ENCODE measurements at places on chromosomes 16 and 17. TPM values are rescaled to one million over a fixed set of nuclear protein-coding genes. Genes with fewer than 3 reads are reported as not detected.

CFAP97D1 gene
- under 0.01 TPM for total RNA-seq

SPOP gene
- 112 TPM for total RNA-seq

HBM gene
- not detected for total RNA-seq

- DNase-seq = no peak
- no peaks in the 10 kb centered on the region for H3K4me1 ChIP-seq
- H3K36me3 ChIP-seq = no peaks in the 10 kb centered on the region
- no peak overlapping the region for H3K27ac ChIP-seq
- no peak overlapping the region for H3K4me3 ChIP-seq
Measured at GRCh38 chr17:77867308-77867781, 91.2 kb upstream of the TNRC6C start.

- H3K4me1 ChIP-seq = peaks cover 47% of the 10 kb centered on the region
- no peak overlapping the region for H3K4me3 ChIP-seq
- H3K27me3 ChIP-seq = no peaks in the 10 kb centered on the region
- no peak overlapping the region for H3K27ac ChIP-seq
- H3K36me3 ChIP-seq = peaks cover 38% of the 10 kb centered on the region
Measured at GRCh38 chr17:19382531-19383444, 4.2 kb downstream of the MFAP4 start.

HOXB6 gene
- total RNA-seq = 16.2 TPM

GRCh38 chr16:74183601-74184360 is 112.8 kb upstream of the PSMD7 start:
- no peaks in the 10 kb centered on the region for H3K4me1 ChIP-seq
- no peaks in the 10 kb centered on the region for H3K36me3 ChIP-seq
- no peak overlapping the region for H3K27ac ChIP-seq
- H3K4me3 ChIP-seq = no peak overlapping the region

DNA sequence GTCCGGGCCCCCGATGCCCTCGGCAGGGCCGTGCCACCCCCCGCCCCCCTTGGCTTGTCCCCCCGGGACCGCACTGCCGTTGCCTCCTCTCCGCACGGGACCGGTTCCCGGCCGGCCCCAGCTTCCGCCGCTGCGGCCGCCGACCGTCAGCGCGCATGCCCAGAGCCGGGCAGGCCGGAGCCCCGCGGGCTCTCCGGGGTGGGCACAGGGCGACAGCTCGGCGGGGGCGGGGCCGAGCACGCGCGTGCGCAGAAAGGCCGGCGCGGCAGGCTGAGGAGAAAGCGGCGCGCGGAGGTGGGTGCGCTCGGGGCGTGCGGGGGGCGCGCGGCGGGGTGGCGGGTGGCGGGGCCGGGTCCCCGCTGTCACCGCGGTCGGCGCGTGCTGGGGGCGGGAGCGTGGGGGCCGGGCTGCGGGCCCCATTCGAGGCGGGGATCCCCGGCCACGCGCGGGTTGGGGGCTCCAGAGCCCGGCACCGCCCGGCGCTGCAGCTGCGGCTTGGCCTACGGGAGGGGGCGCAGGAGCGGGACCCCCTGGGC is at the start of gene TBC1D24:
TSS of gene TBC1D24 (plus strand) at position 251 of the 536 bp plus-strand sequence. CDS start 21,022 bp downstream, outside the sequence.
- H3K27ac ChIP-seq = peak within 1 kb of the TSS; percentile 82
- DNase-seq = peak; percentile 77
- H3K36me3 ChIP-seq = no peaks in the 10 kb centered on the region
- H3K4me3 ChIP-seq = peak within 1 kb of the TSS; percentile 68
- peaks cover 9% of the 10 kb centered on the region for H3K4me1 ChIP-seq

- H3K4me3 ChIP-seq = no peak overlapping the region
- H3K4me1 ChIP-seq = peaks cover 11% of the 10 kb centered on the region
- no peaks in the 10 kb centered on the region for H3K27me3 ChIP-seq
Measured at GRCh38 chr16:24972608-24973220, 42.5 kb downstream of the ARHGAP17 start.

- H3K27ac ChIP-seq = peak overlapping the region; percentile 91
- peaks cover 25% of the 10 kb centered on the region for H3K4me1 ChIP-seq
- H3K27me3 ChIP-seq = no peaks in the 10 kb centered on the region
- H3K4me3 ChIP-seq = peak overlapping the region; percentile 75
- peaks cover 7% of the 10 kb centered on the region for H3K36me3 ChIP-seq
Measured at GRCh38 chr16:85172455-85173145, 60.3 kb upstream of the CIBAR2 start.

- H3K4me1 ChIP-seq = no peaks in the 10 kb centered on the region
- no peak overlapping the region for H3K4me3 ChIP-seq
- H3K36me3 ChIP-seq = no peaks in the 10 kb centered on the region
- no peaks in the 10 kb centered on the region for H3K27me3 ChIP-seq
- no peak for DNase-seq
- no peak overlapping the region for H3K27ac ChIP-seq
Measured at GRCh38 chr17:48800626-48801217, 16.3 kb downstream of the TTLL6 start.

GRCh38 chr17:82507631-82508175 is 11.8 kb upstream of the FOXK2 start:
- no peaks in the 10 kb centered on the region for H3K36me3 ChIP-seq
- H3K4me1 ChIP-seq = no peaks in the 10 kb centered on the region
- DNase-seq = no peak
- no peaks in the 10 kb centered on the region for H3K27me3 ChIP-seq
- no peak overlapping the region for H3K27ac ChIP-seq

SMPD3 gene
- total RNA-seq = under 0.01 TPM

DNA sequence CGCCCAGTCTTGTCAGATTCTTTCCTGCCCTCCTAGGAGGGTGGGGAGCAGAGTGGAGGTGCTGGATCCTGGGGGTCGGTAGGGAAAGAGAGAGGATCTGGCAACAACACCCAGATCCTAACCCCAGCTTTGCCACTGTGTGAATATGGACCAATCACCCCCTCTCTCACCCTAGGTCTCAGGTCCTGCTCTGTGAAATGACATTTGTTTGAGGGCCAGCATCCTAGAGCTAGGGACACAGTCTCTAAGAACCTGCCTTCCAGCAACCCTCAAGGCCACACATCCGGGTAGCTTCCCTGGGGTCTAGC is 28.4 kb upstream of the MAP3K14 start:
- H3K27me3 ChIP-seq = no peaks in the 10 kb centered on the region
- DNase-seq = no peak
- H3K4me1 ChIP-seq = peaks cover 24% of the 10 kb centered on the region

- H3K4me1 ChIP-seq = peaks cover 19% of the 10 kb centered on the region
- H3K4me3 ChIP-seq = no peak overlapping the region
- no peaks in the 10 kb centered on the region for H3K36me3 ChIP-seq
- no peak overlapping the region for H3K27ac ChIP-seq
- no peak for DNase-seq
- H3K27me3 ChIP-seq = no peaks in the 10 kb centered on the region
Measured at GRCh38 chr17:29615048-29615385, 7.7 kb downstream of the CORO6 start.

DNA sequence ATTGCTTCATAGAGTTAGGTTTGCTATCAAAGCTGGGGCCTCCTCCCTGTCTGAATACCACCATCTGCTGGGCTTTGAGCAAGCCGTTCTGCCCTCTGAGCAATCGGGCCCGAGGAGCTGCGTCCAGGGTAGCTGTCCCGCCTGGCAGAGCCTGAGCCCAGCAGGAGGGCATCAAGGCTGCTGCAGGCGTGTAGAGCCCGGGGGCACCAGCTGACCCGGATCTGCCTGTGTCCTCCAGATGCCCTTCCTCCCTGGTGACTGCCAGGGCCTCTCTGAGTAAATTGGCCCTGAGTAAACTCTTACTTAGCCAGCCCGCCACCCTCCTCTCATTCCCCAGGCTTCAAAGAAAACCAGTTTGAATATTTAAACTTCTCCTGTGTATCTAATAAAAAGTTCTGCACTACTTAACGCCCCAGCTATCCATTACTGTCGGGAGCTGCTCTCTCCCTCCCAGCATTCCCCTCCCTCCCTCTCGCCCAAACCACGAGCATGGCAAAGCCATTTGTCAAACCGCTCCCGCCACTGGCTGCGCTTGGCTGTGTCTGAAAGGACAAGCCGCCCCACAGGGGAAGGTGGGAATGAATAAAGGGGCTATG is 16.4 kb downstream of the CDK5RAP3 start:
- H3K36me3 ChIP-seq = peaks cover 4% of the 10 kb centered on the region
- DNase-seq = peak; percentile 64
- H3K4me1 ChIP-seq = peaks cover 2% of the 10 kb centered on the region
- H3K4me3 ChIP-seq = no peak overlapping the region
- H3K27ac ChIP-seq = no peak overlapping the region

ADAD2 gene
- total RNA-seq = not detected

DNA sequence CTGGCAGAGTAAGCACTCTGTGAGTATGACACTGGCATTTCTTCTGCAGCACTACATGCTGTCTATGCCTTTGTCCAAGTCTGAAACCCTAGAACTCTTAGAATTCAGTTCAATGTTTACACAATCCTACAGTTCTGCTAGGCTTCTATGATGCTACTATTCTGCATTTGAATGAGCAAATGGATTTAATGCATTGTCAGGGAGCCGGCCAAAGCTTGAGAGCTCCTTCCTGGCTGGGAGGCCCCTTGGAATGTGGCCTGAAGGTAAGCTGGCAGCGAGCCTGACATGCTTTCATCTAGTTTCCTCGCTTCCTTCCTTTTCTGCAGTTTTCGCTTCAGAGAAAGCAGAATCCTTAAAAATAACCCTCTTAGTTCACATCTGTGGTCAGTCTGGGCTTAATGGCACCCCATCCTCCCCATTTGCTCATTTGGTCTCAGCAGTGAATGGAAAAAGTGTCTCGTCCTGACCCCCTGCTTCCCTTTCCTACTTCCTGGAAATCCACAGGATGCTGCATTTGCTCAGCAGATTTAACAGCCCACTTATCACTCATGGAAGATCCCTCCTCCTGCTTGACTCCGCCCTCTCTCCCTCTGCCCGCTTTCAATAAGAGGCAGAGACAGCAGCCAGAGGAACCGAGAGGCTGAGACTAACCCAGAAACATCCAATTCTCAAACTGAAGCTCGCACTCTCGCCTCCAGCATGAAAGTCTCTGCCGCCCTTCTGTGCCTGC is at the start of gene CCL2:
TSS of gene CCL2 (plus strand) at position 635 of the 730 bp plus-strand sequence. CDS start at position 700, 65 bp downstream.
- no peaks in the 10 kb centered on the region for H3K27me3 ChIP-seq
- DNase-seq = peak; percentile 90
- H3K36me3 ChIP-seq = no peaks in the 10 kb centered on the region
- H3K27ac ChIP-seq = peak within 1 kb of the TSS; percentile 65
- H3K4me1 ChIP-seq = peaks cover 34% of the 10 kb centered on the region
- peak within 1 kb of the TSS; percentile 51 for H3K4me3 ChIP-seq

DNA sequence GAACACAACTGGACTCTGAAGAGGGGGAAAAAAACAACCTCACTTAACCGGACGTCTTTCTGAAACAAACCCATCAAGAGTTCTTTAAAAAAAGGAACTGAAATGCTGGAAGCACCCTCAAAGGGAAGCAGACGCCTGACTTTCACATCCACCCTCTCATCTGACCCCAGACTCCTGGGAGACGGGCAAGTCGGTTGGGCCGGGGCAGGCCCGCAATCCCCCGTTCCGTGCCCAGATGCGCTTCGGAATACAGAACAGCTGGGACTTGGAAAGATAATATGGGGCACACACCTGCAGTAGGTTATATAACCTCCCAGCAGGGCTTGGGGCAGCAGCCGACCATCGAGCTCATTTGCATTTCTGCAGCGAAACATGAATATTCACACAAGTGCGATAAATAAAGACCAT is 3.7 kb downstream of the ARHGAP27 start:
- H3K36me3 ChIP-seq = no peaks in the 10 kb centered on the region
- H3K4me3 ChIP-seq = no peak overlapping the region
- H3K4me1 ChIP-seq = peaks cover 9% of the 10 kb centered on the region
- DNase-seq = no peak
- no peak overlapping the region for H3K27ac ChIP-seq
- H3K27me3 ChIP-seq = peaks cover 25% of the 10 kb centered on the region

GRCh38 chr17:78341559-78342448 is 18.1 kb downstream of the SOCS3 start:
- no peaks in the 10 kb centered on the region for H3K36me3 ChIP-seq
- H3K27ac ChIP-seq = peak overlapping the region; percentile 98

- no peaks in the 10 kb centered on the region for H3K27me3 ChIP-seq
- no peak overlapping the region for H3K27ac ChIP-seq
- H3K36me3 ChIP-seq = no peaks in the 10 kb centered on the region
- H3K4me1 ChIP-seq = no peaks in the 10 kb centered on the region
- no peak for DNase-seq
Measured at GRCh38 chr17:30556374-30557332, 79.4 kb downstream of the GOSR1 start.

EIF4A3 gene
- 73.2 TPM for total RNA-seq

DNA sequence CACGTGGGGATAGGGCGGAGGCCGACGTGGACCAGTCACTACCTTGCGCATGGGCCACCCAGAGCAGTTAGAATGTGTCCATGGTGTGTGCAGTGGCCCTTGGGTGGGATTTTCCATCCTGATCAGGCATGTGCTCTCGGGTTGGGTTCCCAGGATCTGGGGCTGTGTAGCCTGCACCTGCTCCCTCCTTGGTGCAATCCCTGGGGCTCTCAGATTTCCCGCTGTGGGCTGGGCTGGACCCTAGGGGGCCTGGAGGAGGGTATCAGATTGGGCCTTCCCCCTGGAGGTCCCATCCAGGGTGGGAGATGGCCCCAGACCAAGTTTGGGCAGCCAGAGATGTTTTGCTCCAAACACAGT is 1.3 kb downstream of the SMTNL2 start:
- H3K27ac ChIP-seq = no peak overlapping the region
- no peak for DNase-seq
- H3K27me3 ChIP-seq = peaks cover 28% of the 10 kb centered on the region
- no peak overlapping the region for H3K4me3 ChIP-seq

CASKIN1 gene
- total RNA-seq = 0.17 TPM

DNA sequence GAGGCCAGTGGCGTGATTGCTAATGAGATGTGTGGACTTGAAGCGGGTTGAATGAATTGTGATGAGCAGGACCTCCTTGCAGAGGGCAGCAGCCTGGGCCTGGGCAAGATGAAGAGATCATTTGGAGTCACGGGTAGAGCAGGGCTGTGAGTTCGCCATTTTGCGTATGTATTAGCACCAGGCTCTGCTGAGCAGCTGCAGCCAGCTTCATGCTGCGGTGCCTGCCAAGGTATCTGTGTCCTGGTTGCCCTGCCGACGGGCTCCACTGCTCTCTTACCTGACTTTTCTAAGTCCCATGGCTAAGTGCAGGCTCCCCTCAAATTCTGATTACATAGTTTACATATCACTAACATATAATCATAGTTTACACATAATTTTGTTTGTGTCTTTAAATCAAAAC is 295.7 kb downstream of the SNX29 start:
- no peak for DNase-seq
- no peak overlapping the region for H3K4me3 ChIP-seq
- no peaks in the 10 kb centered on the region for H3K27me3 ChIP-seq

GRCh38 chr17:81811705-81812570 is 8.0 kb downstream of the GCGR start:
- H3K27me3 ChIP-seq = peaks cover 20% of the 10 kb centered on the region
- H3K27ac ChIP-seq = no peak overlapping the region
- no peaks in the 10 kb centered on the region for H3K4me1 ChIP-seq
- no peak overlapping the region for H3K4me3 ChIP-seq
- no peaks in the 10 kb centered on the region for H3K36me3 ChIP-seq
